Glutamatergic neuron (in vitro differentiated cells): ENCODE measurements at places on chromosomes 2 and 18. TPM values are rescaled to one million over a fixed set of nuclear protein-coding genes. Genes with fewer than 3 reads are reported as not detected.
A peak's percentile ranks its signal among the peaks of the same experiment; 100 is the strongest.

C2orf81 gene
- total RNA-seq = 3.7 TPM

ABCG8 gene
- not detected for total RNA-seq

RAB17 gene
- not detected for total RNA-seq

BMPR2 gene
- total RNA-seq = 95.0 TPM

REEP1 gene
- total RNA-seq = 167 TPM

AQP12B gene
- not detected for total RNA-seq

SERPINB10 gene
- total RNA-seq = not detected

RPE gene
- total RNA-seq = 38.1 TPM

CRYBA2 gene
- total RNA-seq = 0.49 TPM

TCF23 gene
- total RNA-seq = not detected

NT5C1B gene
- total RNA-seq = not detected

DHX57 gene
- 38.6 TPM for total RNA-seq

CNDP2 gene
- total RNA-seq = 123 TPM

HOXD13 gene
- 0.17 TPM for total RNA-seq

SKA1 gene
- total RNA-seq = 2.0 TPM

- DNase-seq = no peak
These were observed 86.8 kb upstream of the NEDD4L start for GRCh38 chr18:57957210-57957609.

DNA sequence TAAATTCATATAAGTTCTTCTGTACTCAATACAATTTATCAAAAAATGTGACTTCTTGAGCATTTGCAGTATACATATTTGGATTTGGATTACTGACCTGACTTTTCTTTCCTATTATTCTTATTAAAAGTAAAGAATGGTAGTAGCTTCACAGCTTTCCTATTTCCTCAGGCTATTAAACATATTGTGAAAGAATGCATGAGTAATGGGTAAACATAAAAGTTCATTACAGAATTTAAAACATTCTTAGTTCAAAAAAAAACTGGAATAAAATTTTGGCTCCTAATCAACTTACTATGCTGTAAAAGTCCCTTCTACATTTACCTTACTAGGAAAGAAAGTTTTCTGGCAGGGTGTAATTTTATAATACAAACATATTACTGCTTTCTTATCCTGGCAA, 27.3 kb upstream of the C2orf66 start:
- DNase-seq = no peak

GRCh38 chr2:40540026-40540425, 88.1 kb upstream of the SLC8A1 start:
- no peak for DNase-seq

DNA sequence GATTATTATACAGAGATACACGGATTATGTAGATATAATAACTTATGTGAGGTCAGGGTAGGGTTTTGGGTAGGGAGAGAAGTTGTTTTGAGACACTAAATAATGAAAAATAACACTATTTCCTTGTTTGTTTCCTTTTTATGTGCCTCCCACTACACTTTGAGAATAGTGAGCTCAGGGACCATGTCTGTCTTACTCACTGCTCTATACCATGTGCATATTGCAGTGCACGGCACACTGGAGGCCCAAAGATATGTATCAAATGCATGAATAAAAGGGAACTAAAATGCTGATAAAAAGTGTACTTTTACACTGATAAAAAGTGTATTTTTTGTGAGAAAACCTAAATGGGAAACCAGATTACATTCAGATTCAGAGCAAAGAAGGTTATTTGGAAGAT, 151.4 kb upstream of the NABP1 start:
- no peak for DNase-seq

DNA sequence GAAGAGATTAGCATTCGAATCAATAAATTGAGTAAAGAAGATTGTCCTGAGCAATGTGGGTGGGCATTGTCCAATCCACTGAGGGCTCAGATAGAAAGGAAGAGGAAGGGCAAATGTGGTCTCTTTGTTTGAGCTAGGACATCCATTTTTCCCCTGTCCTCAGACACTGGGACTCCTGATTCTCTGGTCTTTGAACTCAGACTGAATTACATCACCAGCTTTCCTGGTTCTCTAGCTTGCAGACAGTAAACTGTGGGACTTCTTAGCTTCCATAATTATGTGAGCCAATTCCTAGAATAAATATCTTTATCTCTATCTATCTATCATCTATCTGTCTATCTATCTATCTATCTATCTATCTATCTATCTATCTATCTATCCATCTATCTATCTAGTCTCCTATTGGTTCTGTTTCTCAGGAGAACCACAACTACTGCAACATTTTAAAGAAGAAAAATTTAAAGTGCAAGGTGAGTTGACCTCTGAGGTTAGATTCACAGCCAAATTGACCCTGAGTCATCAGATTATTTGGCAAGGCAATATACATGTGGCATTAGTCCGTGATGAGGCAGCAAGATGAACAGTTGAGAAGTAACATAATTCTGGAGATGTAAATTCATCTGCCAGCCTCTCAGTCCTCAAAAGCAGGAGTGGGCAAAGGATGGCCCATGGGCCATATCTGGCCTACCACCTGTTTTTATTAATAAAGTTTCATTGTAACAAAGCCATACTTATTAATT, 191.4 kb downstream of the PDE11A start:
- no peak for DNase-seq

DNA sequence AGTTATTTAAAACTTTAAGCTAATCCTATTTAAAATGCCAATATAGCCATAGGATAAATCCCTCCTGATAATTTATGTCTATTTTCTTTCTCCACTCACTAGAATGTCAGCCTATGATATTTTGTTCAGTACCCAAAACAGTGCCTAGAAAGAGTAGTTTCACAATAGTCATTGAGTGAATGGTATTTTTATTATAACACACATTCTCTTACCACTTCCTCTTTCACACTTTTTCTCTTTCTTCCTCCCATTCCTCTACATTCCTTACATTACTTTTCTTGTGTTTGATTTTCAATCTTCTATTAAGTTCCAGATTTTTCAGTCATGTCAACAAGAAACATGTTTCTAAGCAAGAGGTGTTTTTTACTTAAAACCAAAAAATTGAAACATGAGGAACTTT, 327.6 kb upstream of the UBE2E3 start:
- no peak for DNase-seq

DNA sequence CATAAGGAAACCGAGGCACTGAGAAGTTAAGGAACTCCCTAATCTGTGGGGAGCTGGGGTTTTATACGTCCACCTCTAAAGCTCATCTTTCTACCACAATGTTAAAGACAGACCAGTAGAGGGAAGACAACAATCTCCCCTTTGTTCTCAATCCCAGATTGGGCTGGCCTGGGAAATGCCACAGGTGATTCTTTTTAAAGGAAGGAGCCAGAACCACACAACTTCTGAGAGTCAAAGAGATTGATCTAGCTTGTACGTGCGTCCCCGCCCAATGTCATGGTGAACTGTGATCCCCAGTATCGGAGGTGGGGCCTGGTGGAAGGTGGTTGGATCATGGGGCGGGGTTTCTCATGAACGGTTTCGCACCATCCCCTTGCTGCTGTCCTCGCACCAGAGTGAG, 81.8 kb upstream of the LCLAT1 start:
- DNase-seq = no peak

GRCh38 chr2:96527286-96528005, 9.1 kb upstream of the ARID5A start:
- peak; percentile 47 for DNase-seq

DNA sequence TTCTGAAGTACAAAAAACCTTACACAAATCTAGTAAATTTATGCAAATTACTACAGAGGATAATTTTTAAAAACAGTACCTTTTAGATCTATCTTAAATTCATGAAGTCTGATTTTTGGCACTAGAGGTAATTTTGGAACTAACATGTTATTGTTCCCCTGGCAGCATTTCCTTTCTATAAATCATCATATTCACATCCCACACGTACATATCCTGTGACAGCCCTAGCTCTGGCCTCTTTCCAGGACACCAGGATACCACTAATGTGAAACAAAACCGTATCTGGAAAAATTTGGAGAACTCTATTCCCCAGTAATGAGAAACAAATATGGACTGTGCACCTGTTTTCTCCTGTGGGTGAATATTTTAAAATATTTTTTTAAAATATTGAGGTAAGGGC, 14.0 kb upstream of the BIRC6 start:
- no peak for DNase-seq

- DNase-seq = no peak
These were observed 40.3 kb downstream of the CLASP1 start for GRCh38 chr2:121608967-121609366.

DNA sequence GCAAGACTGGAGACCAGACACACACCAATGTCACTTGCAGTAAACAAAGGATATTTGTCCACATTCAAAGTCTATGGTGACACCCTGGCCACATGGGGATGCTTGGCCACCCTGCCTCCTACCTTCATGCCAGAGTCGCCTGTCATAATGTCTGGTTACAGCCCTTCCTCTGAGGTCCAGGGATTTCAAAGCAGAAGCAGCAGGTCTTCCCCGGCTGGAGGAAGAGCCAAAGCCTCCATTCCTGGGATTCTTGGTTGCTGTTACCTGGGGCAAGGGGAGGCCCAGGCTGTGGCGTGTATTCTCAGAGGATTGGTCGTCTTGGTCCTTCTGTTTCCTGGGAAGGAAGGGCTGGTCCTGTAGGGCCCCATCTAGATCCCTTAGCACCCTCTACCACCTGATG, 2.3 kb upstream of the ALPP start:
- DNase-seq = no peak

GRCh38 chr2:239369631-239370161, 31.1 kb downstream of the HDAC4 start:
- DNase-seq = no peak

DNA sequence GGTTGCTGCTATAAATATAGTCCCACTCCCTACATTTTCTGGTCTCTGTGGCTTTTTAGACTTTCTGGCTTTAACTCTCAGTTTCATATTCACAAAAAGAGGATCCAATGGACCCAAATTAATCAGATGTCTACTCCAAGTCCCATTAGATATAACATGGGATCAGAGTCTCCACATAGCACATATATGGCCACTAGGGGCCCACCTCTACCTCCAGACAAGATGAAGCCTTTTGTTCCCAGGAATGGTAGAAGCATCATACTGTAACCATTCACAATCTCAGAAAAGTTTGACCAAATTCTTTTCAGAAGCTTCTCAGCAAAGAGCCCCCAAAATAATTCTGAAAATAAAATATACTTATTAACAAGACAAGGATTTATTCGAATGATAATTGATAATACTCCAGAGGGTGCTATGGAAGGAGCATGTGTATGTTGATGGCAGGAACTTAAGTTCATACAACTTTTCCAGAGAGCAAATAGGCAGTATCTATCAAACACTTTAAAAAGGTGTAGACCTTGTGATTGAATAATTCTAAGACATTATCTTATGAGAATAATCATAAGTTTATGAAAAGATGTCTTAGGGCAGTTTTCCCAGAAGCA, 382.3 kb upstream of the CRIM1 start:
- no peak for DNase-seq

DNA sequence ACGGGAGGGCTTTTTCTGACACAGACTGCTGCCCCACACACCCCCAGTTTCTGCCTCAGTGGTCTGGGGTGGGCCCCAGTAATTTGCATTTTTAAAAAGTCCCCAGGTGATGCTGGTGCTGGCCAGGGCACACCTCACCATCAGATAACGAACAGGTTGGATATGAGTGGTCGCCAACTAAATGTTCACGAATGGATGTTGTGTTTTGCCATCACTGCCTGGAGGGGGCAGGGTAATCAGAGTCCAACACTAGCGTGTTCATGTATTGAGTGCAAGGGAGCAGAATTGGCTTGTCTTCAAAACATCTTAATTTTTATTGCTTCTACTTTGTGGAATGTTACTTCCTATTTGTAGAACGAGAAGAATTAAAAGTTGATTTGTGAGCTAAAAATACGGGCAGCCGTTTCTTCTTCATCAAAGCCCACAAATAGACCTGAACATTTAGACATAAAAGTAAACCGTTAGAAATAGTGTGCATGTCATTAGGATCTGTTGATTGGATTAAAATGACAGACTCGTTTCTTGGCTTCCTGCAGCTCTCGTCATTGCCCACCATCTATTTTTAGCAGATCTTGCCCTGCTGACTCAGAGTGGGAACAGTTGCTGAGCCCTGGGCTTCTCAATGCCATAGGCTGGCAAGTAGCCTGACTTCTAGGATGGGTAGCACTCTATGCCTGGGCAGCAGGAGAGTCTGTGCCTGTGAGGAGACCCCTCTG, 45.2 kb downstream of the NCK2 start:
- DNase-seq = no peak

DNA sequence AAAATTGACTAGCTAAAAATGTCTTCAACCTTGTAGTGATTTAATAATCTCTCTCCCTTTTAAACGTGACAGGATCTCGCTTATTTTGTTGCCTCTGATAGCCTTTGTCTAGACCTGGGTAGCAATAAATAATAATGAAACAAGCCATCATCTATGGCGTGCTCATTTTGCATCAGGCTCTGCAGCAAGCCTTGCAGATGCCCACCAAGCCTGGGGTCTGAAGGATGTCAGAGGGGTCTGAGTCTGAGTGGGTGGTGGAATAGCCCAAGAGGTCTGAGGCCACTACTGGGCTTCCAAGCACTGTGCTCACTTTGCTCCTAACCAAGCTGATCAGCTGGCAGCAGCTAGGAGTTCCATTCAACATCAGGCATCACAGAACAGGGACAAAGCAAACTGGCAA, 109.4 kb downstream of the GYPC start:
- no peak for DNase-seq

DNA sequence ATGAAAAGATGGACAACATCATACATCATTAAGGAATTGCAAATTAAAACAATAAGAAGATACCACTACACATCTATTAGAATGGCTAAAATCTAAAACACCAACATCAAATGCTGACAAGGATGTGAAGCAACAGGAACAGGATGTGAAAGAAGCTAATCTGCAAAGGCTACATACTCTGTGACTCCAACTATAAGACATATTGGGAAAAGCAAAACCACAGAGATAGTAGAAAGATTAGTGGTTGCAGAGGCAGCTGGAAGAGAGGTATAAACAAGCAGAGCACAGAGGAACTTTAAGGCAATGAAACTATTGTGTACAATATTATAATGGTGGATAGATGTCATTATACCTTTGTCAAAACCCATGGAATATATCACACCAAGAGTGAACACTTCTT, 393.7 kb upstream of the RAB6C start:
- no peak for DNase-seq

GRCh38 chr2:239058766-239059165, 210.9 kb downstream of the TWIST2 start:
- DNase-seq = no peak

DNA sequence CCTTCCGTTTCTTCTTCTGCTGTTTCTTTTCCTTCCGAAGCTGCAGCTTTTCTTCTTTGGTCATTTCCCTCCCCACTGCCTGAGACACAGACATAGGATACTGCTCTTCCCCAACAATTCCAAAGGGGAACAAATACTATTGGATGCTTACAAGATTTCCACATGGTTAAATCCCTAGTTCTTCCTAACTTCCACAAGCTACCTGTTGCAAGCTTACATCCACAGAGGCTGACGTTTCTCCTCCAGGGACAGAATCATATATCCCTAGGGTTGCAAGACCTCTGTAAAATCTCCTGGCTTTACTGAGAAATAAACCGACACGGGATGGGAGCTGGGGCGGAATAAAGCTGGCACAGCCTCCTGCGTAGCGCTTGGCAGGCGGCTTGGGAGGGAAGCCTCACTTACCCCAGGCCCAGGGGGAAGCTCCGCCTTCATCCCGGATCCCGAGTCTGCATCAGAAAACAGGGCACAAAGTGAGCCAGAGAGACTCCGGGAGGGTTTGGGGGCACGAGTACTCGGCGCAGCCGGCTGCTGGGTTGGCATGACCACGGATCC, 590 bp downstream of the EIF2B4 start:
- no peak for DNase-seq

GRCh38 chr18:5543773-5544389, at the start of gene EPB41L3:
Gene EPB41L3, minus strand, starts transcription at chr18:5543997. Its CDS starts 54,814 bp downstream, at chr18:5489183.
- peak; percentile 70 for DNase-seq

- DNase-seq = no peak
These were observed 38.4 kb downstream of the EIF4E2 start for GRCh38 chr2:232588680-232589585.
